Hypothalamus (tissue), 51 donors: ENCODE measurements at places on chromosomes 5 and 9.

- peak; percentile 61 for DNase-seq
Measured at GRCh38 chr9:127578952-127579853, 32.9 kb upstream of the STXBP1 start.

GRCh38 chr5:141717043-141717442 is 35.0 kb upstream of the ARAP3 start:
- DNase-seq: no peak

DNA sequence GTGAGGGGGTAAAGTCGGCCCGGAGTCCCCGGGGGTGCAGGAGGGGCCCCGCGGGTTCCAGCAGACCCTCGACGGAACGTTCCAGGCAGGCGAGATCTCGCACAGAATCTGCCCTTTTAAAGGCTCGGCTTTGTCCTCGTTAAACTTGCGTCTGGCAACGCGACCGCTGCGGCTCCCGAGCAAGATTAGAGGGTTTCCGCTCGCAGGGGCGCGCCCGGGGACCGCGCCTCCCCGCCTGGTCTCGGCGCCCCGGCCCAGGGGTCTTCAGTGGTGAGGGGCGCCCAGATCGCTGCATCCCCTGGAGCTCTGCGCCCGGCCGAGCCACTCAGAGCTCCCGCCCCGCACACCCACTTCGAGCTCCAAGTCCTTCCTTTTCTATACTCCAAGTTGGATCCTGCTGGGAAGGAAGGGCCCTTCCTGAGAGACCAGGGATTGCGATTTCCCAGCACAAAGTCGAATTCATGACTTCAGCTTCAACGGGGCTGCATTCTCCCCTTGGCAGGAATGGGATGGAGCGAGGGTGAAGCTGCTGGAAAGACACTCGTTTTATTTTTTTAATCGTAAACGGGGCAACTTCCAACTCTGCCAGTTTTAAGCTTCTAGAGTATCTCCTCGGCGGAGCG is 11.3 kb downstream of the PROP1 start:
- no peak for DNase-seq

GRCh38 chr9:33139421-33140228 is 27.5 kb downstream of the B4GALT1 start:
- DNase-seq: no peak

DNA sequence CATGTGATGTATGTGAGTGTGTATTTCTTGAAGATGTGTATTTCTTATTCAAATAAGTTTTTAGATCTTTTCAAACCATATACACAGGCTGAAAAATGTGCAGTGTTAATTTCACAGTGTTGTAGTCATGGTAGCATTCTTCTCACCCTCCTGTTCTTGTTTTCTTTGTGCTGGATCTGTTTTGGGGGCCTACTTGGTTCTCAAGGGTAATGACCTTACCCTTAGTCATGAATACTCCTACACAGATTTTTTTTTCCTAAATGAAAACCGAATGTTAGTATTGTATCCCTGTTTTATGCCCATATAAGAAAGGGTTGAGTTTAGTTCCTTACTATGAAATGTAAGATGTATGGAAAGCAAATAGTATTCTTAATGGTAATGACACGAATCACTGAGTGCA is 88.0 kb downstream of the SLC44A1 start:
- no peak for DNase-seq

- DNase-seq: peak; percentile 13
Measured at GRCh38 chr9:13033959-13034693, 245.4 kb downstream of the MPDZ start.
